Activated CD4-positive, alpha-beta T cell treated with anti-CD3 and anti-CD28 coated beads for 24 hours (primary cell): ENCODE measurements at places on chromosomes 2 and 18.

DNA sequence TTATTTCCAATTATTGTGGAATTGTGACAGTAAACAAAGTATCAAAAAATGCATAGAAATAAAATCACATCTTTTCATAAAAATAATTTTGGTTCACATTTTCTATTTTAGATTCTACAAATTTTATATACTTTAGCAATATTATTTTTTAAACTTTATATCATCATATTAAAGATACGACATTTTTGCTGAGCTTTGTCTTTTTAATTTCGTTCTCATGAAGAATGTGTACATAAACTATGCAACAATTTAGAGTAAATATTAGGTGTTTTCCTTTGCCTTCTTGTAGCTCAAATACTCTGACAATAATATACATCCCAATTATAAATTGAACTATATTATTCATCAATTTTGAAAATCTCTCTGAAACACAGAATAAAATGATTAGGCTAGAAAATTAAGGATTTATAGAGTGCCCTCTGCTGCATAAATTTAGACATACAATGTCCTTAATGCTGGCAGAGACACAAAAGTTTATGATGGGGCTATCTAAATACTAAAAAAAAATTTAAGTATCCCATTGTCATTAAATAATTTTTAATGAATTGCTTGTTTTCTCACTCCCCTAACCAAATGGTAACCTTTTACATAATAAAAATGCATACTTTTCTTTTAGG, 45.7 kb downstream of the CCDC102B start:
- no peak for DNase-seq

DNA sequence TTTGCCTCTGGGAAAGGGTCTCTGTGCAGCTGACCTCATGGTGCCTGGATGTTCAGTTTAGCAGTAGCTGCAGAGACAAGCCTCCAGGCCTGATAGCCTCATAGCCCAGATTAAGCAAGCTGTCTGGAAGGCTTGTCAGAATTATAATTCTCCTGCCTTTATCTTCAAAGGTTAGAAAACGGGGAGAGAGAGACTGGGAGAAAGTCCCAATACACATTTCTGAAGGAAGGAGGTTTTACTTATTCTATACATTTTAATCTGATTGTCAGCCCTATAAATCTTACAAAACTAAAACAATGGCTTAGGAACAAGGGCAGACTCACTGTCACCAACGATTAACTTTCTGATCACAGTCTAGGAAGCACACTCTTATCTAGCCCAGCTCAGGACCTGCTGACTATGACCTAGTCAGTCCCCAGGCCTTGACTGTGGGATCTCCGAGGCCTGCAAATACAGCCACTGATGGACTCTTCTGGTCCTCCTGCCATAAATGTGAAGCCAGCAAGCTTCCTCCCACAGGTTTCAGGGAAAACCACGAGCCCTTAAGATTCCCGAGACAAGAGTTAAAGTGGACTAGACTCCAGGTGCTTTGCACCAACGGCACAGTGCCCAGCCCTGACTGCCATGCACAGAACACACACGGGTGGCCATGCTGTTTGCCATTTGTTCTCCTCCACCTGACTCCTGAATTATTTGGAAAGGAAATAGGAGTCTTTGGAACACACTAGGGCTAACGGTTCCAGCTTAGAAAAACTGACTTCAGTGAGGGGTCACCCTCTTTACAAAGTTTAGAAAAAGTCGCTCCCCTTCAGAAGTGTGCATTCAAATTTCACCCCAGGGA, 111.4 kb upstream of the SMAD7 start:
- no peak for DNase-seq

- no peak for DNase-seq
These were observed 424.0 kb upstream of the CRIM1 start for GRCh38 chr2:35931626-35932025.

GRCh38 chr2:20514596-20515269, 67.9 kb downstream of the RHOB start:
- no peak for DNase-seq

GRCh38 chr2:69828938-69829255, 563 bp upstream of the GMCL1 start:
- no peak for DNase-seq

DNA sequence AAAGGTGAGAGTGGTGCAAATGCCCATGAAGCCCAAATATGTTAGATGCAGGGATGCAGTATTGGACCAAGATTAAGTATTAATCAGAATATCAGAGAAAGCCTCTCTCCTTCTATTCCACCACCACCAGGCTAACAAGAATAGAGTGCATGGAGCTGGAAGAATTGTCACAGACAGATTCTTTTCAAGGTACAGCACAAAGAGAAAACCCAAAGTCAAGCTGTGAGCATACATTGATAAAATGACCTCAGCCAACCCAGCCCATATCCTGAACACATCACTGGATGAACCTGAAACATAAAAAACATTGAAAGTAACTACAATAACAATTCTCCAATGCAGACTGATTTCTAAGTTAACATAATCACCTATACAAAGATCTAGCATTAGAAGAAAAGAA, 445.7 kb upstream of the NETO1 start:
- no peak for DNase-seq

DNA sequence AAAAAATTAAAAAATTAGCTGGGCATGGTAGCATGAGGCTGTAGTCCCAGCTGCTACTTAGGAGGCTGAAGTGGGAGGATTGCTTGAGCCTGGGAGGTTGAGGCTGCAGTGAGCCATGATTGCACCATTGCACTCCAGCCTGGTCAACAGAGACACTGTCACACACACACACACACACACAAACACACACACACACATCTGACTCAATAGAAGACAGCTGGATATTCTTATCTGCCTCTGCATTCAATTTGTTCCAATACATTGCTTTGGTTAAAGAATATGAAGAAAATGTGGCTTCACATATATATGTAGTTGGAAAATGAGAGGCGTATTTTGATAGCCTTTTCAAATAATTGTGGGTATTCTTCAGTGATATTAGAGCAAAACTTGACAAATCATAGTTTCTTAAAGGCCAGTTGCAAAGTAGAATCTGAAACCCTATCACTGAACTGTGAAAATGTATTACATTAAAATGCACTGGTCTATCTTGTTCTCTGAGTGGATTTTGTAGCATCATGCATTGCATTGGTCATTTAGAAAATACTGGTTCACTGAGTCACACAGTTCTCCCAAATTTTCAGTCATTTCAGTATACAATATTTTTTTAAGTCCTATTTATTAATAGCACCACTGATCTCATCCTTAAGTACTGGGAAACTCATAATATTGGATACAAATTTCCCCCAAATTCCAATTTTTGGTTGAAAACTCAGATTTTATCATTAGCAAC, 140.9 kb downstream of the MCFD2 start:
- no peak for DNase-seq

- DNase-seq, result no peak
These were observed 23.7 kb upstream of the NR4A2 start for GRCh38 chr2:156356014-156356754.

DNA sequence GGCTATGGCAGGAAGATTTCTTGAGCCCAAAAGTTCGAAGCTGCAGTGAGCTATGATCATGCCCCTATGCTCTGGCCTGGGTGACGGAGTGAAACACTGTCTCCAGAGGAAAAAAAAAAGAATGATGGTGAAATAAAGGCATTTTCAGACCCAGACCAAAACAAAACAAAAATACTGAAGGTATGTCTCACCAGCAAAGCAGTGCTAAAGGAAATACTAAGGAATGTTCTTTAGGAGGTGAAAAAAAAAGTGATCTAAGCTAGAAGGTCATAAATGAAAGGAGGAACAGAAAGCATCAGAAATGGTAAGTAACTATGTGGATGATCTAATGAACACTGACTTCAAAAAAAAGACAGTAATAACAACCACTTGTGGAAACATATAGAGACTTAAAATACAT, 18.7 kb downstream of the SS18 start:
- no peak for DNase-seq

DNA sequence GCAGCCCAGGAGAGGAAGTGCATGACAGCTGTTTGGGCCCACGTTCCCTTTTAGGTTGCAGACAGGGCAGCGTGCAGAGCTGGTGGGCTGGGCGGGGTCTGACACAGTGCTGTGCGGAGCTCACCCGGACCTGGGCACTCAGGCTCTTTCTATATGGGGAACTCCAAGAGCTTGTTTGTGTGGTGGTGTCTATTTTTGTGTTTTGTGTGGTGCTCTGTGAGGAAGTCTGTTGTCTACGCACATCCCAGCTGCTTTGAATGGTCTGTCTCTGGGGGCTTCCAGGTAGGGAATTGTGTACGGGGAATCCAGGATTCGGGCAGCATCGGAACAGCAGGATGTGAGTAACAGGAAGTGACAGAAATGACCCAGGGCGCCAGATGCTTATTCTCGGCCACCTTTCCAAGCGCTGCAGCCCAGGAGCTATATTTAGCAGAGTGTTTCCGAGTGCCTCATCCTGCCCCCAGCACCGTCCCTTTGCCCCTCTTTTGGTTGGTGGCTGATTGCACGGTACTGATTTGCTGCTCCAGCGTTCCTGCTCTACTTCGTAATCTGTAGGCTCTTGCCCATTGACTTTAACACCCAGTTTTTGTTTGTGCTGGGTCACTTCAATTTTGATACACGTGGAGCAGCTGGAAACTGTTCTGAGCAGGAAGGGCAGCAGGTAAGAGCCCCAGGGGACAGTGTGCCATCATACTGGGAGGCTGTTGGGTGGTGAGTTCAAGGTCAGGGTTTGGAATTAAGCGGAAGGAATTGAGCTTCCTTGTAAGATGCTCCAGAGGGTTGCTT, 64.7 kb downstream of the DGKD start:
- DNase-seq, result no peak

- no peak for DNase-seq
These were observed 26.2 kb upstream of the CCNT2 start for GRCh38 chr2:134892282-134893035.

DNA sequence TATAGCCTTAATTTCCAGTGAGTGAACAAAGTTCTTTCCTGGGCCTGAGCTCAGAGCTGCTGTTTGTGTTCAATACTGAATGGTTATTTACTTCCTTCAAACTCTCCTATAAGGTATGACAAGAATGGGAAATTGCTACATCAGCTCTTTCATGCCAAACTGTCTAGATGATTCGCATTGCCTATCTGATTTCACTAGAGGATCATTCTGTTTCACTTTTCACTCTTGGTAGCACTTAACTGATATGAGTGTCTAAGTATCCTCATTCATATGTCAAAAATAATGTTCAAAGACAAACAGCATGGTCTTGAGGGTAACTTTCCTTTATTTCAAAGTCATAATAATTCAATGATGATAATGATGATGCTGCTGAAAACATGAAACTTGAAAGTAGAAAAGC, 32.9 kb upstream of the SCG2 start:
- DNase-seq, result no peak

GRCh38 chr18:36441426-36442240, 144.1 kb downstream of the FHOD3 start:
- no peak for DNase-seq

DNA sequence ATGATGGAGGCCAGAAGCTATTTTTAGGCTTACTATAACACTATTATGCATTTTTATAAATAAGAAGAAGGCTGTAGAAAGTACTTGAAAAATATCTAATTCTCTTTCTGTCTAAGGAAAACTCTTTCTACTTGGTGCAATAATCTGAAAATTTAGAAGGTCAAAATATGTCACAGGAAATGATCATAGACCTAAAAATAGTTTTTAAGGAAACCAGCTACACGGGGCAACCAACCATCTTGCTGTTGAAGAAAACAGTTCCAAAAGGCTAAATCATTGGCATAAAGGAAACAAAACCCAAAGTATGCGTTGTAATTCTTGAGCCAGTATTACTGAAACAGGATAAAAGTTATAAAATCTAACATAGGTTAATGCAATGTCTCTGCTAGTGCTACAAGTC, 40.2 kb downstream of the SOCS6 start:
- DNase-seq, result no peak

GRCh38 chr18:55605733-55606338, 17.8 kb upstream of the TCF4 start:
- DNase-seq, result no peak

- DNase-seq, result no peak
These were observed 92.8 kb upstream of the TAF1B start for GRCh38 chr2:9750224-9751215.

DNA sequence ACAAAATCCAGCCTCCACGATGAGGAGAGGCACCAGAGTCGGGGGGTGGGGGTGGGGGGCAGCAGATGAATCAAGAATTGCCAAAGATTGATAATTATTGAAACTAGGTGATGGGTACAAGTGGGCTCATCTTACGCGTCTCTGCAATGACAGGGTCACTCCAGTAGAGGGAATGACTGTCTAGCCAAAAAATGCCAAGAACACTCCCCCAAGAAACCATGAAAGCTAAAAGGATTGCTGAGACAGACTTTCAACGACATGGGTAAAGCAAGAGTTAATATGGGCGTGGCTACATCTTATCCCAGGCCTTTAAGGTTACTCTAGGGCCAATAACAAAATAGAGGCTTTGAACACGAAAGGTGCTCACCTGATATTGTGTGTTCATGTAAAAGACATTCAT, 86.5 kb downstream of the STK39 start:
- no peak for DNase-seq

DNA sequence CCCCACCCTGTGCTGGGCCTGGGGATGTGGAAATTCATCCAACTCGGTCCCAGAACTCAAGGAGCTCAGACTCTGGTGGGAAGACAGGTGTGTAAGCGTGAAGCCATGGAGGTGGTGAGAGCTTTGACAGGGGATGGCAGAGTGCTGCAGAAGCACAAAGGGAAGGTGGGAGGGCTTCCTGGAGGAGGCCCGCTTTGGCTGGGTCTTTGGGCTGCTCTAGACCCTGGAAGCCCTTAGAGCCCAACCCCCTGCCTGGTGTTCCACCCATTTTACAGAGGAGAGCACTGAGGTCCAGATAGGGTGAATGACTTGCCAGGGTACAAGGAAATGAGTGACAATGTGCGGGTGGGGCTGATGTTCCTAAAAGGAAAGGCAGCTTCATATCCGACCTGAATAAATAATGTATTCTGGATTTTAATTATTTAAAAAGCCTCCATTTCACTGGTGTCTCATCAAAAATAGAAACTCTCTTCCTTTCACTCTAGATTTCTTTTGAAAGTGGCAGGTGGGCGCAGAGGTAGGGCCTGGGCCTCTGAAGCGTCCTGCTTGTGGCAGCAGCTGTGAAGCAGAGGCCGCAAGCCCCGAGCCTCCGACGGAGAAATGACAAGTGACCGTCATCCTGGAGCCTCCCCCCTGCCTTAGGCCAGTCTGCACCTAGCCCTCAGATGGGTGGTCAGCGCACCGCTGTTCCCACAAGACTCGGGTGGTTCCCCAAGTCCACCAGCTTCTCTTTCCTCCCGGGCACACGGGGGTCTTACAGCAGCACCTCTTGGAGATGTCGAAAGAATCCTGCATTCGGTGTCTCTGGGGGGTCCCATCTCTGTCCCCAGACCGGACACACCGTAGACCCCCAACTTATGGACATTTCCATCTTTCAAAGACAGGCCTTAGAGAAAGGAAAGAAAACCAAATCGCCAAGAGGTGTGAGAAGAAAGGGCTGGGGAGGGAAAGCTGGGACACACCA, 71.0 kb upstream of the TAF1B start:
- DNase-seq, result no peak

GRCh38 chr2:168928113-168928831, 27.2 kb downstream of the G6PC2 start:
- DNase-seq, result no peak

GRCh38 chr2:209681201-209681735, 90.4 kb upstream of the UNC80 start:
- DNase-seq, result no peak
